ENCODE measurements at places on chromosomes 16 and 17. TPM values are rescaled to one million over a fixed set of nuclear protein-coding genes. Genes with fewer than 3 reads are reported as not detected.

GPS2 gene
- total RNA-seq, result 104 TPM

TLCD2 gene
- 1.3 TPM for total RNA-seq

AGRP gene
- not detected for total RNA-seq

RRAD gene
- total RNA-seq, result 12.3 TPM

KRTAP4-5 gene
- not detected for total RNA-seq

CFAP119 gene
- 9.9 TPM for total RNA-seq

GGNBP2 gene
- total RNA-seq, result 68.7 TPM

GRIN2C gene
- total RNA-seq, result 0.23 TPM

KRTAP3-1 gene
- not detected for total RNA-seq

DNAAF1 gene
- 0.20 TPM for total RNA-seq

Data from A549 treated with CORT108297 at 1 μM for 4 hours (cell line).